ENCODE measurements at places on chromosomes 1 and 21.

DNA sequence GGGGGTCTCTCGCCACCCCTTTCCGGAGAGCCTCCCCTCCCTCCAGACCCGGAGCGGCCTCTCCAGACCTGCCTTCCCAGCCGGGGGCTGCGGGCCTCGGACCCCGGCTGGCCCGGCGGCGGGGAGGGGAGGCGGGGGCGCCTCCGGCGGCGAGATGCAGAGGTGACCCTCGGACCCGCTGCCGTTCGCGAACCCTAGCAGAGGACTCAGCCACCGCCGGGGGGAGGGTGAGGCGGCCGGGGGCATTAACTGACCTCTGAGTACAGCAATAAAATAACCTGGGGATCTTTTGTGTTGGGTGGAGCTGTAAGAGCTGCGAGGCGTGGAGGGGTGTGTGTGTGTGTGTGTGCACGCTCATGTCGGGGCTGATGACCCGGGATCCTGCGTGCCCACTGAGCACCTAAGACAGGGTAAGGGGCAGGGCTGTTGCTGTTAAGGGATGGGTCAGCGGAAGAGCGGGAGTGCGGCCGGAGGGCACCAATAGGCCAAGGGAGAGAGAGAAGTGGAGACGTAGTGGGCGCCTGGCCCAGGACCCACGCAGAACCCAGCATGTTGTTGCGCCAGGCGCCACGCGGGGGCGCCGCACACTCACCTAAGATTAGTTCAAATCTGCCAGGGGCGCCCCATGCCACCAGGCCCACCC, 6.3 kb downstream of the HAPLN2 start:
- DNase-seq: peak; percentile 59

DNA sequence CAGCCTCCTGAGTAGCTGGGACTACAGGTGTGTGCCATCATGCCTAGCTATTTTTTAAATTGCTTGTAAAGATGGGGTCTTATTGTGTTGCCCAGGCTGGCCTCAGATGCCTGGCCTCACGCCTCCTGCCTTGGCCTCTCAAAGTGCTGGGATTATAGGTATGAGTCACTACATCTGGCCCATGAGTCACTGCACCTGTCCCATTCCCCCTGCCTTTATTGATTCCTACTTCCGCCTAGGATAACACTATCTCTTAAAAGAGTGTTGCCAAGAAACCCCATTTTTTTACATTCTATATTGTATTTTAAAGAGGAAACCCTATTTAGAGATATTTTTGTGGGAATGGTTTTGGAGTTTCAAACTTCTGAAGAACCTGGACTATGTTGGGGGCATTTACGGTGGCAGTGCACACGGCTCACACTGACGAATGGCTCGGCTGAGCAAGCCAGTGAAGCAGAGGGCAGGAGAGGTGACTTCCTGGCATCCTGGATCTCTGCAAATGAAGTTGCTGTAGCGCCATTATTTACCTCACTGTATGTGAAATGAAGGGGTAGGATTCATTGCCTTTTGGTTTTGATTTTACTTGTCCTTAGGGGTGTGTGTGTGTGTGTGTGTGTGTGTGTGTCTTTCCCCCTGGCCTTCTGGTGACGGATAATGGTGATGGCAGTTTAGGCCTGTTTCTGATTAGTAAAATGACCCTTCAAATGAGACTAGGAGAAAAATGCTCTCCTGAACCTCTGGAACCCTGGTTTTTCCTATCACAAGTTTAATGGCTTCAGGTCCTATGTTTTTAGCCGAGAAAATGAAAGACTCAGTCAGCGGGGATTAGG, 22.5 kb downstream of the KIF26B start:
- DNase-seq: no peak

GRCh38 chr1:10630661-10631120, 155.9 kb downstream of the PEX14 start:
- DNase-seq: no peak

- DNase-seq: no peak
Observed at GRCh38 chr1:38475624-38476005, 384.0 kb downstream of the RRAGC start.

- DNase-seq: no peak
Observed at GRCh38 chr1:240956020-240956419, 344.1 kb upstream of the GREM2 start.

DNA sequence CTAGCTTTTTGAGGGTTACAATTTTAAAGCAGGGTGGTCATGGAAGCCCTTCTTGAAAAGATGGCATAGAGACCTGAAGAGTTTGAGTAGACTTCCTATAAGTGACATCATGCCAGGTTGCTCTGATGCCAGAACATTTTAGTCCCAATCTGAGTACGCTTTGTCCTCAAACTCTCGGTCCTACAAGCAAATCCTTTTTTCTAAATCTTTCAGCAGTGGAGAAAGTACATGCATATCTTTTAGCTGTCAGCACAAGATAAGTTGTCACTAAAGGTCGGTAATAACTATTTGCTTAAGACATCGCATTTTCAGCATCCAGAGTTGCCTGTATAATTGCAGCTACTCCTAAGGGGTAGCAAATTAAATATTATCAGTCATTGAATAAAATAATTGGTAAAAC, 140.4 kb downstream of the ATP6V1G3 start:
- DNase-seq: no peak

- DNase-seq: no peak
Observed at GRCh38 chr1:44390277-44390676, 14.8 kb upstream of the RNF220 start.

Measured in CD4-positive, alpha-beta T cell treated with Interleukin-2 at 100 ng/mL for 4 hours (primary cell).